Stimulated activated CD4-positive, alpha-beta T cell treated with anti-CD3 and anti-CD28 coated beads, TNF-alpha, amount 100 ng/mL, for 1 hour (primary cell): ENCODE measurements at places on chromosomes 1 and 21.

DNA sequence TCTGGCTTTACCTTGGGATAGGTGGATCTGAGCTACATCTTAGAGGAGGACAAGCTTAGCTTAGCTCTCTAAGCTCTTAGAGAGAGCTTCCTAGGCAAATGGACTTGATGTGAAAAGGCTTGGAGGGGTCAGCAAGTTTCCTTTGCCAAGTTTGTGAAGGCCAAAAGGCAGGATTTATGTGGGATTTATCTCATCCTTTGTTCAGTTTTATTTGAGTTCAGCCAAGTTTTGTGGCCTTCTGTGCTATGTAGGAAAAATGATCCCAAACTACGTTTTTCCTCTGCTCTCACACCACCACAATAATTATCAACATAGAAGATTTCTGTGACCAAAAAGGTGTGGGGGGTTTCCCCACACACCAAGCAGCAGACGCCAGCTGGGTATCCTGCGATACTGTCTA lies 26.0 kb upstream of the RNF11 start:
- no peak for DNase-seq

DNA sequence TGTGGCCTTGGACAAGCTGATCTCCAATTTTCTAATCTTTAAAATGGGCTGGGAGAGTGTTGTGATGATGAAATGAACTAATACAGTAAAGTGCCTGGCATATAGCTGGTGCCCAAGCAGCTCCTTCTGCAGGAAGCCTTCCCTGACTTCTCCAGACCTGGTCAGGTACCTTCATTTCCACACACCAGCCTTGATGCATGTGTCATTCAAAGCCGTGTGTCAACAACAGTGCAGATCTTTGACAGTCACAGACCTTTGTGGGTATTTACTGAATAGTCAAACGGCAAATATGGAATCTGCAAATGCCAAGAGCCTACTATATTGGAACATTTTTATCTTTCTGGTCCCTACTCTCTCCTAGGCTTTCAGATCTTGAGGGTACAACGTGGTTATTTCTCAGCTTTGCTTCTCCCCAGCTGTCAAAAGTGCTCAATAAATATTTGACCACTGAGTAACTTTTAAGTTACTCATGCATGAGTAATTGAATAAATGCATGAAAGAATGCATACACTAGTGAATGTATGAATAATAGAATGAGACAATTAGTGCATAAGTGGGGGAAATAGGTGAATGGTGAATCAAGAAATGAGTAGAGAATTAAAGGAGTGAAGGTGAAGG lies 75.4 kb downstream of the MDM4 start:
- DNase-seq, result no peak

DNA sequence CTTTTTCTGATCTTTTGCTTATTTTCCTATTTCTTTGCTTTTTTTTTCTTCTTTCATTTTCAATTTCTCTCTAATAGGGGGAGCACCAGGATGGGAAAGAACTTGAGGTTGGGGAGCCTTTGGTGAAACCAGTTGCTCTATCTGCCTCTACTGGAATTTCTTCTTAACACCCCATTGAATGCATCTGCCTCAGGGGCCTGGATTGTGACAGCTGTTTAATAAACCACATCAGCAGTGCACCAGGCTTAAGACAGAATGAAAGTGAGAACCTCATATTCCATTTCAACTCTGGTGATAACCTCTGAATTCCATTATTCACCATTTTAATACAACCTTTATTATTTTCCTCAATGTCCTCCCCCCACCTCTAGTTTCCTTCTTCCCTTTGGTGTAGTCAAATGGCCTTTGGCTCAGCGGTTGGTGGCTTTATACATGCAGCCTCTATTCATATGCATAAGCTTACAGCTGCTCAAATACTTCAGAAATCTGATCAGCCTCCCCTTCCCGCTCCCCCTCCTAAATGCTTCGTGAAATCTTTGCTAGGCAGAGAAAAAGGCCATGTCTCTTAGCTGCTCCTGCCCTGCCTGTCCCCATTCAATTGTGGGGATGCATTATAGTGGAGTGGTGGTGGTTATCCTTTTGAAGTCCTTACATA lies 537.3 kb upstream of the PLXNA2 start:
- DNase-seq, result no peak

GRCh38 chr1:78475888-78476610 lies 14.7 kb upstream of the PTGFR start:
- no peak for DNase-seq

GRCh38 chr21:30962013-30962412 lies 76.3 kb downstream of the KRTAP19-8 start:
- DNase-seq, result no peak

- no peak for DNase-seq
These were observed 24.4 kb upstream of the HUNK start for GRCh38 chr21:31848326-31848985.

DNA sequence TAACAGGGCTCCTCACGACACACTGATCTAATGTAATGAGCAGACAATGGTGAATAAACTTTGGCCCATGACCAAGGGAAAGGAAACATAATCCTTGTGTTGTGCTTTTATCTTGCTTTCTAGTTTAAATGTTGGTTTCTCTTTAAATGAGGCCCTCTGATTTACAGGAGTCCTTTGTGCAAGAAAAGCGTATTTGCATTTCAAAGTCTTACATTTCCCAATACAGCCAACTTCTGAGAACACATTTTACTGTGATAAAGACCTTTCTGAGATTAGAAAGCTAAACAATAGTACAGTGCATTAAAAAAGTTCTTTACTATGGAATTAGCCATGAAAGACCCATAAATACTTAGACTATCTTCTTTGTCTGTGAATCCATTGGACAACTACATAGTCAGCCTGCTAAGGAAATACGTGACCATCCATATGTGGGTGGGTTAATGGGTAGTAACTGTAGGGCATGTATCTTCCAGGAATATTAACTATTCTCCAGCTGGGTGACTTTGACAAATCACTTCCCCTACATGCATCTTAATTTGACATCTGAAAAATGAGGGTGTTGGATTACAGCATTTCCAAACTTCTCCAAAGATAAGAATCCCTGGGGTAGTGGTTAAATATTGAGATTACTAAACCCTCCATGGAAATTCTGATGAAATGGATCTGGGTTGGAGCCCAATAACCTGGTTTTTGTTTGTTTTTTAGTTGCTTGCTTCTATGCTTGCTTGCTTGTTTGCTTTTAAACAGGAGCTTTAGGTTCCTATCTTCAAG lies 50.3 kb upstream of the USP1 start:
- DNase-seq, result no peak

DNA sequence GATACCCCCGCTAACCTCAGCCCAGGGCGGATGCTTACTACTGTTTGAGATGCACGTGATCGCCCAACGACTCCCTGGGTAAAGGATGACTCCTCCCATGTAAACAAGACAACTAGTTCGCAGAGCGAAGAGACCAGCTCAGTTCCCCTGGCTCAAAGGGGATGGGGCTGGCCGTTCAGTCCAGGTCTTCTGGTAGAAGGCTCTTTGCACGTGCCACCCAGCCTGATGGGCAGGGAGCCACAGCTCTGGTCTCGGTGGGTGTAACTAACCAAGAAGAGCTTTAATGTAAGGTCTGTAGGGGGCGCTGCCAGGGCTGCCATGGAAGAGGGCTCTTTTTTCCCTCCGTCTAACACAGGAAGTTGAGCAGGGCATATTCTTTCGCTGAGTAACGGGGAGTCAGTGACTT lies 49.4 kb upstream of the PARP1 start:
- DNase-seq, result no peak

GRCh38 chr1:46062651-46063319 lies 69.6 kb downstream of the PIK3R3 start:
- DNase-seq, result no peak

DNA sequence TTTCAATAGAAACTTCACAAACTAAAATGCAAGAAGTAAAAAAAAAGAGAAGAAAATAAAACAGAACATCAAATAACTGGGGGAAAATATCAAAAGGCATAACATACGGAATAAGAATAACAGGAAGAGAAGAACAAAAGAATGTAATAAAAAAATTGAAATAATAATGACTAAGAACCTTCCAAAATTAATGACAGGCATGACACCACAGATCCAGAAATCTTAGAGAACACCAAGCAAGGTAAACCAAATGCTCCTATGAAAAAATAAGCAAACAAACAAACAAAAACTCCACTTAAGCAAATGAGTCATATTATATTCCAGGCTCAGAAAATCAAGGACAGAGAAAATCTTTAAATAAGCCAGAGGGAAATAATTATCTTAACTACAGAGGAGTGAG lies 8.7 kb downstream of the OR10J1 start:
- no peak for DNase-seq

GRCh38 chr1:231575472-231575871 lies 47.0 kb downstream of the TSNAX start:
- DNase-seq, result no peak
